ENCODE measurements at places on chromosomes 4 and X.
A peak's percentile ranks its signal among the peaks of the same experiment; 100 is the strongest.

DNA sequence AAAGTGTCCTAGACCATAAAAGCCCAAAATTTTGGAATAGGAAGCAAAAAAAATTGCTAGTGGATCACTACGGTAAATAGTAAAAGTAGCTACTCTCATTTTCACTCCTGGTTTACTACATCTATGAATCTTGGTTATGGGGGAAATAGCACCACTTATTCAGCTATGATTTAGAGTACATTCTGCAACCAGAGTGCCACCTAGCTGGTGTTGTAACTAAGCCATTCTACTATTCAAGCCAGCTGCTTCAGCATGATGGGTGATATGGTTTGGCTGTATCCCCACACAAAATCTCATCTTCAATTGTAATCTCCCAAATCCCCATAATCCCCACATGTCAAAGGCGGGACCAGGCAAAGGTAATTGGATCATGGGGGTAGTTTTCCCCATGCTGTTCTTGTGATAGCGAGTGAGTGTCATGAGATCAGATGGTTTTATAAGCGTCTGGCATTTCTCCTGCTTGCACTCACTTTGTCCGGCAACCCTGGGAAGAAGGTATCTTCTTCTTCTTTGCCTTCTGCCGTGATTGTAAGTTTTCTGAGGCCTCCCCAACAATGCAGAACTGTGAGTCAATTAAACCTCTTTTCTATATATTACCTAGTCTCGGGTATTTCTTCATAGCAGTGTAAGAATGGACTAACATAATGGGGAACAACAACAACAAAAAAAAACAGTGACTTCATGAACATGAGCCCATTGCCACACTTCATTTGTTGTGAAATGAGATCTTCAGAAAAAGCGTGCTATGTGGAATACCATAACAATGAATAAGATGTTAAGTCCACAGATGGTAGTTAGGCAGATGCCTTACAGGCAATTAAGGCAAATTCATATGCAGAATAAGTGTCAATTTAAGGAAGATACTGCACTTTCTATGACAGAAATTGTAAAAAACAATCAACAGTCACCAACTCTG is 280.1 kb downstream of the PABPC4L start:
- DNase-seq: no peak

DNA sequence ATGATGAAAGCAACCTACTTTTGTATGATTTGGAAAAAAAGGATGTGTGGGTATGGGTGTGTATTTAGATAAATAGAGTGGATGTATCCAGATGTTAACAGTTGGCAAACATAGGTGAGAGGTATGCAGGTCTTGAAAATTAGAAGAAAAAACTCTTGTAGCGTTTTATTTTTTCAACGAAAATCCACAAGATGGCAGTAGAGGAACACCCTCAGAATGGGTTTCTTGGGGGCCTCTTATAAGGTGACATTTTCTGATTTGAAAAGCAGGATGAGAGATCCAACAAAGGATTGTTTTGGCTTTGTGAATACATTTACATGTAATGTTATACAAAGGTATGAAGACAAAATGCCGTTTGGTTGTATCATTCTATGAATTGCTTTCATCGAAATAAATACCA is 68.3 kb downstream of the FMR1NB start:
- DNase-seq: no peak

GRCh38 chrX:24242649-24243175 is 71.2 kb downstream of the SUPT20HL2 start:
- DNase-seq: peak; percentile 24

DNA sequence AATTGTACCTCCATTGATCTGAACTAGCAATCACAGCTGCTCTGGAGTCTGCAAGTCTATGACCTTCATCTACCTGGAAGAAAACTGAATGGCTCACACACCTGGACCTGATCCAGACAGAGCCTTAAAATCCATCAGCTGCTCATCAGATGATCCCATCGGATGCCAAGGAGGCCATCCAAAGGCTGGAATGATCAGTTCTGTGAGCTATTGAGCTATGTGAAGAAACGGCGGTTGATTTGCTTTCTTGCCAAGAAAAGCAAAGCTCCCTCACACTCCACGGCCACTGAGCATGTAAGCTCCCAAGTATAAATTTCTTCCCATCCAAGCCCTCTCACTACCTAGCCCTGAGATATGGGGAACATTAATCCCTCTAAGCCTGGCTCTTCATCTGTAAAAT is 63.1 kb downstream of the RELL1 start:
- no peak for DNase-seq

DNA sequence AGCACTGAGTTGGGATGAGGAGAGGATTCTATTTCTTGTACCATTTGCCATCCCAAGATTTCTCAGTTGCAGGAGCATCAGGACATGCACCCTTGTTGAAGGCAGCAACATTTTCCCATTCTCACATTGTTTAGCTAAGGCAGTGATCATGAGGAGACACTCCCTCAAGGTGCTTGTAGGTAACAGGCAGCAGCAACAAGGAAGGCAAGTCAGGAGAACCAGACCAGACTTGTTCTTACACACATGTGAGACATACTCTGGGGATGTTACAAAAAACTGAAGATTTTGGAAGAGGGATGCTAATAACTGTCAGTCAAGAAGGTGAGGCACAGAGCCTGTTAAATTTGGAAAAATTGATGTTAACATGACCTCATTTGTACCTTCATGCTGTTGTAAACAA is 15.5 kb upstream of the HPGDS start:
- DNase-seq: no peak

DNA sequence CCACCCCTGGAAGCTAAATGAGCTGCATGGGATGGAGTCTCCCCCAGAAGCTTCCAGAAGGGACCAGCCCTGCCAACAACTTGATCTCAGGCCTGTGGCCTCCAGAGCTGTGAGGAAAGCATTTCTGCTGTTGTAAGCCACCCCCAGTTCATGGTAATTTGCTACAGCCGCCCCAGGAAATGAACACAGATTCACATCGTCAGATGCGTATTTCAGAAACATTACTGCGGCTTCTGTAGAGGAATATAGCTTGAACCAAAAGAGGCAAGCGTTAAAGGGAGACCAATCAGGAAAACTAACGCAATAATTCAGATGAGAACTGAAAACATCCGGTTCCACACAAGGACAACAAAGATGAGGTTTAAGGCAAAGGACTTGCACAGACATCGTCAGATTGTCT is 128.4 kb upstream of the TBL1X start:
- no peak for DNase-seq

- no peak for DNase-seq
Measured at GRCh38 chr4:77342170-77342810, 185.3 kb downstream of the CCNG2 start.

DNA sequence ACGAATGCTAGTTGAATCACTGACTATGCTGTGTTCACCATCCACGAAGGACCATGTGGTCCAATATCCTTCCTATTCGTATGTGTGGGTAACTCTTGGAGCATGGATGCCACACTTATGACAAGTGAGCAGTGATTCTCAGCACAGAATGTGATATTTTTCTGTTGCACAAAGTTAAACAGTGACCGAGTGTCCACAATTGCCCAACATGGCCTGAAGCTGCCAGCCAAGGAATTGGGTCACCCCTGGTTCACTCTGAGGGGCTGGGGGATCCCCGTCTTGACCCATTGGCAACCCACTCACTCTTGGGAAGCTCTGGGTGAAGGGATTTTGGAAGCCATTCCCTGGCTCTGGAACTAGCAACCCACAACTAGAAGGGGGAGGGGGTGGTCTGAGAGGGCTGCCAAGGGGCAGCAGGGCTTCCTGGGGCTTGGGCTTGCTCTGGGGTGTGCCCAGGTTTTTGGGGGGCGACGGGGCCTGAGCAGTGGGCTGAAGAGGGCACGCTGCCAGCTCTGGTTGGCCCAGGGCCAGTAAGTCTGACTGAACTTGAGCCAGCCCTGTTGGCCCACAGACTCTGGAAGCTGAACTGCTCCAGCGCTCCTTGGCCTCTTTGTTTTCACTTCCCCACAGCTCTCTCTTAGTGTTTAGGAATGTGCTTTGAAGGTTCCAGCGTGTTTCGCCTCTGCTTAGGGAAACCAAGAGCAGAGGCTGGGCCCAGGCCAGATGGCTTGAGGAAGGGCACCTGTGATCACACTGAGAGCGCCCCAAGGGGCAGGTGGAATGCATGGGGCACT is 43.1 kb upstream of the BCOR start:
- DNase-seq: no peak

DNA sequence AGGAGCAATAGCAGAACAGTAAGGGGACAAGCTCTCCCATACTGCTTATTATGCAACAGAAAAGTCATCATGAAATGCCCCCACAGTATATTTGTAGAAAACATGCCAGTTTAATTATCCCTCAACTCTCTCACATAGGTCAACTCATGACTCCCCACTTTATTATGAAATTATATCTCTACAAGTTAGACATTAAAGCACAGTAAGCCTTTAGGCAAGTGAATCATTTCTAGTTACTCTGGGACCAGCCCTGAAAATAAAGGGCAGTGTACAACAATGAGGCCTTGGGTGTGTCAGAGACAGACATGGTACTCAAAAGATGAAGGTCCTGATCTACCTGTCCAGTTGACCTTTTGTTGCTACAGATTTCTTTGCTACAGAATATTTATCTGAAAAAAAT is 191.9 kb downstream of the FBXW7 start:
- DNase-seq: no peak

- no peak for DNase-seq
Measured at GRCh38 chr4:113153529-113154101, 104.2 kb downstream of the ANK2 start.

DNA sequence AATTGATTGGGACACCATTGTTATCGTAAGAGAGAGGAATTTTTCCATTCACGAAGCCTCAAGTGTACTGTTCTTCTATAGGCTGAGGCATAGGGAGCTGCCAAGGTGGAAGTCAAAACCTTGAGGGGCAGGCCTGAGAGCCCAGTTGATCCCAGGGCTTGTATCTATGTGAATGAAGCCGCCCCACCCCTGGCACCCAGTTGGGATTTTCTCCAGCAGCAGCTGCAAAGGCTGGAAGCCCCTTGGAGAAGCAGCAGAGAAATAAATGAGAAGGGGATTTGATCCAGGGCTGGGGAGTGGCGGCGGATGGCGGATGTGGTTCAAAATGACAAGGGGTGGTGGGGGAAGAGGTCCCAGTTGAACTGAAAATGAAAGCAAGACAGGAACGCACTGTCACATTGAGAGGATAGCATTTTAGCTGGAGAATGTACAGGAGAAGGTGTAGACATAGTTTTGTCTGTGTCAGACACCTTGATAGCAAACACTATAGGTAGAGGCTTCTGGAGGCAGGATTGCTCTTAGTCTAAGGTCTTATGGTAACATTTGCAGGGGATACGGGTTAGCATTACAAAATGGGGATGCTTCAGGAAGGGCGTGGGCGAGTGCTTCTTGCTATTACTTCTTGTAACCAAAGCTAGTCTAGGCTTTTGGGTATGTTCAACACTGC is 32.6 kb downstream of the DOCK11 start:
- DNase-seq: no peak

GRCh38 chrX:3154386-3154975 is 113.2 kb downstream of the ARSF start:
- no peak for DNase-seq

- no peak for DNase-seq
Measured at GRCh38 chr4:1092026-1092982, 21.1 kb downstream of the RNF212 start.

GRCh38 chr4:4317496-4318232 is 27.6 kb downstream of the ZBTB49 start:
- DNase-seq: no peak

DNA sequence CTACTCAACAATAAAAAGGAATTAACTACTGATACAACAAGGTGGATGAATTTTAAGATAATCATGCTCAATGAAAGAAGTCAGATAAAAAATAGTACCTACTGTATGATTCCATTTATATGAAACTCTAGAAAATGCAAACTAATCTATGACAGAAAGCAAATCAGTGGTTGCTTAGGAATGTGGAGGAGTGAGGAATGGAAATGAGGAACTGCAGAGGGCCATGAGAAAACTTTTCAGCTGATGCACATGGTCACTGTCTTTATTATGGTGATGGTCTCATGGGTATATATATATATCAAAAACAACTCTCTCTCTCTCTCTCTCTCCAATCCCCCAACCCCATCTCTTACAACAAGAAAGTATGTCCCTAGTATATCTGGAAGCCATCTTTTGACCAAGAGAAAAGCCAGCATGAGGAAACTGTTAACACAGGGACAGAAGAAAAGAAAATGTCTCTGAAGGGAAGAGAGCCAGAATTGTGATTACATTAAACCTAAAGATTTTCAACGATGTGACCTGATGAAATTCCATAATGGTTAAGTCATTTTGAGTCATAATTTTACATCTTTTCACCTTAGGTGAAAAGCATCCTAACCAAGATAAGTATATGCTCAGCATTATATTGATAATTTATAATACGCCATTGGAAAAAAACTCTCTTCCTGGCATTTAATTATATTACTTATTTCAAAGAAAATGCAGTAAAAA is 8.5 kb upstream of the NFKB1 start:
- DNase-seq: no peak

GRCh38 chrX:129731228-129731627 is 7.6 kb upstream of the XPNPEP2 start:
- no peak for DNase-seq

DNA sequence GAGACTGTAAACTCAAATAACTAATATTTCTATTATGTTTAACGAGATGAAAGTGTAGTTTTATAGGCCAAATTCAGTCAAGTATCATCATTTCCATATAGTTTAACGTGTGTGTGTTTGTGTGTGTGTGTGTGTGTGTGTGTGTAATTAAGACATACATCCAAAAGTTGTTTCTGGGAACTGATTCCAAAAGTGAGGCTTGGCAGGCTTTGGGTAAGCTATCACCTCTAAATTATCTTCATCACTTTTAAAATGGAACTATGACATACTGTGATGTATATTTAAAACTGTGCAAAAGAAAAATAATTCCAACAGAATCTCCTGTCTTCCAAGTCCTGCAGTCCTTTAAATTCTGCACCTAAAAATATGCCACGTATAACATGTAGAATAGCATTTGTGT is 19.1 kb upstream of the SLC25A4 start:
- DNase-seq: no peak

DNA sequence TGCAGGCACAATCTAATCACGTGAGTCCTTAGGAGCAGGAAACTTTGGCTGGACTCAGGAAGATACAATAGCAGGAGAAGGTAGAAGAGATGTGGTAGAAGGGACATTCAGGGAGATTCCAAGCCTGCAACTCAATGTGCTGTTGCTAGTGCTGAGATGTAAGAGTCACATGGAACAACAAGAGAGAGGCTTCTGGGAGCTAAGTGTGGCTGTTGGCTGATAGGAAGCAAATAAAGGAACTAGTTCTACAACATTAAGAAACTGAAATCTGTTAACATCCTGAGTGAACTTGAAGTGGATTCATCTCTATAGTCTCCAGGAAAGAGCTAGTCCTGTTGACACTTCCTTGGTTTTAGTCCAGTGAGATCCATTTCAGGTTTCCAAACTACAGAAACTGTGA is 1207.4 kb downstream of the ADGRL3 start:
- no peak for DNase-seq

- DNase-seq: no peak
Measured at GRCh38 chrX:77061545-77061944, 385.6 kb upstream of the FGF16 start.

DNA sequence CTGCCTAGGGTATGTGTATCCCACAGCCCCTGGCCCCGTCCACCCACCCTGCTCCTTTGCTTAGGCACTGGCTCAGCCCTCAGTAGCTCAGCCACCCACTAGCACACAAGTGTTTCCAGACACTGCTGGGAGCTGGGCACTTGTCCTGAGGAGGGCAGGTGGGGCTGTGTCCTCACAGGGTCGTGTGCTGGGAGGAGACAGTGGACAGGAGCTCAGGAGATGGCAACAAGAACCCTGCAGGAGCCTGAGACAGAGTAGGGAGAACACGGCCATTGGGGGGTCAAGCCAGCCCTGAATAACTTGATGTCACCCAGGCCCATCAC is 5.5 kb upstream of the CPLX1 start:
- no peak for DNase-seq

GRCh38 chrX:155334486-155335336 is at the start of gene CLIC2:
CLIC2 (minus strand) TSS chrX:155334614; CDS start chrX:155334427, 187 bp downstream.
- DNase-seq: peak; percentile 90

GRCh38 chr4:189365451-189365850 is 575.2 kb upstream of the FRG1 start:
- DNase-seq: no peak

All from NCI-H446 treated with DMSO at 0.1 percent for 48 hours (cell line).